ENCODE measurements at places on chromosomes 7 and 10.

GRCh38 chr7:54985426-54986330 lies 33.1 kb upstream of the EGFR start:
- no peak for DNase-seq

GRCh38 chr10:113735913-113736312 lies 15.6 kb upstream of the PLEKHS1 start:
- DNase-seq: no peak

- DNase-seq: no peak
Measured at GRCh38 chr10:132690401-132690800, 95.5 kb downstream of the NKX6-2 start.

- DNase-seq: no peak
Measured at GRCh38 chr10:124593431-124593985, 131.9 kb downstream of the LHPP start.

GRCh38 chr10:37010741-37011140 lies 114.7 kb upstream of the ANKRD30A start:
- peak; percentile 57 for DNase-seq

DNA sequence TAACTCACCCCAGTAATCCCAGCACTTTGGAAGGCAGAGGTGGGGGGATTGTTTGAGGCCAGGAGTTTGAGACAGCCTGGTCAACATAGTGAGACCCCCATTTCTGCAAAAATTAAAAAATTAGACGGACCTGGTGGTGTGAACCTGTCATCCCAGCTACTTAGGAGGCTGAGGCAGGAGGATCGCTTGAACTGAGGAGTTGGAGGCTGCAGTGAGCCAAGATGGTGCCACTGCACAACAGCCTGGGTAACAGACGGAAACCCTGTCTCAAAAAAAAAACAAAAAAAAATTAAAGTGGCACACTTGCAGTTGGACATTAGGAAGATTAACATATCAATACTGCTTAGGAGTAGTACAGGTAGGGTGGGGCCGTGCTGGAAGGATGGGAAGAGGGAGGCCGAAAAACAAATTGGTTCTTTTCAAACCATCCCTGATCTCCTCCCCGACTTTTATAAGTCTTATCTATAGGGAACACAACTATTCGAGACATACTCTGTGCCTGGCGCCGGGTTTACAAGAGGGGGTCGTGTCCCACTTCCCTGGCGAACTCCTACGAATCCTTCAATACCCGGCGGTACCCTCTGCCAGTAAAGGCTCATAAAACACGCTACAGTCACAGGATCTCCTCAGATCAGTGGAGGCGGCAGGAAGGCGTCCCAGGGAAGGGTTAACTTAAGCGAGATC lies 628 bp downstream of the TAF6 start:
- no peak for DNase-seq

- DNase-seq: no peak
Measured at GRCh38 chr7:157793087-157793353, 456.2 kb downstream of the DNAJB6 start.

DNA sequence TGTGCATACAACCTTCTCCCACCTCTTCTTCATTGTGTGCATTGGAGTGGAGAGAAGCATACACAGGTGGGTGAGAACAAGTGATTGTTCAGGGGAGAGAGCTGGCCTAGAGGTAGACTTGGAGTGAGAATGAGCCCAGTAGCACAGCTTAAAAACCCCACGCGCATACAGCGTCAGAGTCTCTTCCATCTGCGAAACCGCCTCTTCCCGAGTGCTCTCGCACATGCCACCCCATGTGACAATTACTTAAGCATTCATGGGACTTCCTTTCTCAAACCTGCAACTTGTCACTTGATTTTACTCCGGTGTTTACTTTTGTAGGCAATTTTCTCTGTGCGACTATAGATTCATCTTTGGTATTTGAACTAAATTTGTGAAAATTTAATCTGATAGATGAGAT lies 176.8 kb upstream of the AGK start:
- no peak for DNase-seq

- DNase-seq: no peak
Measured at GRCh38 chr7:27160145-27160545, 3.7 kb upstream of the HOXA7 start.
